Activated T-helper 9 cell treated with anti-CD3 and anti-CD28 coated beads, Interleukin-2, amount 50 U/mL, for 16 hours (primary cell): ENCODE measurements at places on chromosomes 4 and X.

- DNase-seq = no peak
Measured at GRCh38 chrX:93319609-93320008, 353.8 kb downstream of the NAP1L3 start.

DNA sequence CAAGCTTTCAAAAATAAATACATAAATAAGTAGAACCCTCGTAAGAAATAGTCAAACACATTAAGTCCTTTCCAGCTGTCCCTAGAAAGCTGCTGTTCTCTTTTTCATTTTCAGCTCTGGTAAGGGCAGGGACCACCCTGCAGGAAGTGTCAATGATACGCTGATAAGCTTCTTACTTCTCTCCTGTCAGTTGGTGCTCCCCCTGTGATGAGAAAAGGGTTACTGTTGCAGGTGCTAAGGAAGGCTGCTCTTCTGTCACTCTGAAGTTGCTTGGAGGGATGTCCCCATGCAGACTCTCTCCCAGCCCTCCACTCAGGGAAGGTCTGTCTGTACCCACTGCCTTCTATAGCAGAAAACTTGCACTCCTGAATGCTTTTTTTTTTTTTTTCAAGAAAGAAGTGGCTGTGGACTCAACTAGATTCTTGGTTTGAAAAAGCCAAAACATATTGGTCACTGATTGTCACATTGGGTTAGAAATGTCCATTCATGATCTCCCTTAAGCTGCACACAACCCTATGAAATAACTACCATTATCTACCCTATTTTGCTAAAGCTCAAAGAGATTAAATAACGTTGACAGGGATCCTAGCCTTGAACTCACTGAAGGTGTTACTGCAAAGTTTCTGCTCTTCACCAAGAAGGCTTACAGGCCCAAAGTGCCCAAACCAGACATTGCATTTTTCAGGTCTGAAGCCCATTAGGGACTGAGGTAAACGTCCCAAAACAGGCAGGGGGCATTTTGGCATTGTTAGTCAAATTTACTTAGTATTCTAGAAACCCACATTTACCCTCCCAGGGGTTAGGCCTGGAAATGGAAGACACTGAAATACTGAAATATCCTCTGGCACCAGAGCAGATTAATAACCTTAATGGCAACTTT is 1.2 kb downstream of the CXCL3 start:
- DNase-seq = no peak

DNA sequence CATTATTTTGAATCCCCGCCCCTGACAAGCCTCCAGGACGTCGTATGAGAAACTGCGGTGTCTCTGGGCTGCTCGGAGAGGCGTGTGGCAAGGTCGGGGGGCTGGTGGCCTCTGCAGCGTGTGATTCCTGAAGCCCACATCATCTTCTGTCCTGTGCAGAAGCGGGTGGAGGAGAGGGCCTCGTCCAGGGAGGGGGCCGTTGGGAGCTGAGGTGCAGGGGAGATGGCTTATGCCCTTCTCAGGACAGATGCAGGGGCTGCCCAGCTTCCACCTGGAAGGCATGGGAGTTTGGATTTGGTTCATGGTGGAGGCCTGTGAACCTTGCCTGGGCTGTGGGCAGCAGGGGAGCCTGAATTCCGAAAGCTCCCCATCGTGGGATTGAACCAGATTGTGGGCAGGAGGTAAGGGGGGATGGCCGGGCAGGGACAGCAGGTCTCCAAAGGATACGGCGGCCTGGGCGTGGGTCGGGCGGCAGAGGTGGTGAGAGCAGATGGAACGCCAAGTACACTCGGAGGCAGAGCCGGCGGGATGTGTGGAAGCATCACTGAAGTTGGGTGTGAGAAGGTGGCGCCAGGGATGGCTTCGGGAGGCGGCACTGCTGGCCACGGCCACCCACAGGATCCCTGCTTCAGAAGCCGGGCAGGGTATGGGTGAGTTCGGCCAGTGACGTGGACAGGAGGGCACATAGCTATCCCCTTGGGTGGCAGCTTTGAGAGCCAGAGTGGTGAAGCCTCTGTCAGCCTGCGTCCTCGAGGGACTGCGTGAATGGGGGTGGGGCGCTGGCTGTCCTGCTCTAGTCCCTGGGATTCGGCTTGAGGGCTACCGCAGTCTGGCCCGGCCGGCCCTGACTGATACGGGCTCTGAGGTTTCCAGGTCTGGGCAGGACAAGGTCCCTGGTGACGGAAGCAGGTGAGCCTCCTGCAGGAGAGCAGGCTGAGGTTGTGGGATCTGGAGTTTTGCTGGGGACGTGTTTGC is 76.3 kb upstream of the ADRA2C start:
- no peak for DNase-seq

DNA sequence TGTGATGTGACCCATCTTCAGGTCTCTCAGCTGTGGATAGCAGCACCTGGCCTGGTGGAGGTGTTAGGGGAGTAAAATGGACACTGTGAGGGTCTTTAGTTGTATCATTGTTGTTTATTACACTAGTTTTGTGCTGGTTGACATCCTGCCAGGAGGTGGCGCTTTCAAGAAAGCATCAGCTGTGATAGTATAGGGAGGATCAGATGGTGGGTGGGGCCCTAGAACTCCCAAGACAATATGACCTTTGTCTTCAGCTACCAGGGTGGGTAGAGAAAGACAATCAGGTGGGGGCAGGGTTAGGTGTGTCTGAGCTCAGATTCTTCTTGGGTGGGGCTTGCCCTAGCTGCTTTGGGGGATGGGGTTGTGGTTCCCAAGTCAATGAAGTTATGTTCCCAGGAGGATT is 162.8 kb downstream of the PPP1R2C start:
- no peak for DNase-seq

DNA sequence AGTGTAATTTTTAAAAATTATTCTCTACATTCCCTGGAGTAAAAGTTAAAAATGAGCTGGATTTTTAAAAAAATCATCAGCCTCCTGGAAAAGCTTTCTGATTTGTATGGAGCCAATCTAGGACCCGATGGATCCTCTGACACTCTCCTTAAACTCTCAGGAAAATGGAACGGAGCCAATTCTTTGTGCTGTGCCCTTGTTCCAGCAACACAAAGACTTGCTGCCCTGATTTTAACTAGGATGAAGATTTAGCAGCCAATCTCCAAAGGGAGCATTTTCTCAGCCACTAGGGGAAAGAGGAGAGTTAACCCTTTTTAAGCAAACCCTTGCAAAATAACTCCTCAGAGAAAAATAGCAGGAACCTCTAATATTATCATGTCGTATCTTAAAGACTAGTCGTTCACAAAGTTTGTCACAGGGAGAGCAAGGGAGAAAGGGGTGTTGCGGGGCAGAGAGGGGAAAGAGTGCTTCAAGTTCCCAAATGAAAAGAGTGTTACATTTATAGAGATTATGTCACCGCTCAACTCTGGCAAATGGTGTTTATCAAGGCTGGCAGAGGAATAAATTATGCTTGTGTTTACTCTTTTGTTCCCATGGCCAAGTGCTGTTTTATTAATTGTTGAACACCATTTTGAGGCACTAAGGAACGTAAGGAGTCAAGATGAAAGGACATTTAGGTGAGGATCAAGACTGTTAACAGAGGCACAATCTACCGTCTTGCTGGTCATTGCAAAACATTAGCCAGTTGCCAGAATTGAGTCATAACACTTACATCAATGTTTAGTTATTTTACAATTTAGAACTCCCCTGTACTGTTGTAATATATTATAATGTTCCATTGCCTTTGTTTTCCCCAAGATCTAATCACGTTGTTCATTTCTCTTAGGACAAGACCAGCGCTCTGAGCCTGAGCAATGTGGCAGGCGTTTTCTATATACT is 250.7 kb downstream of the THOC2 start:
- no peak for DNase-seq

DNA sequence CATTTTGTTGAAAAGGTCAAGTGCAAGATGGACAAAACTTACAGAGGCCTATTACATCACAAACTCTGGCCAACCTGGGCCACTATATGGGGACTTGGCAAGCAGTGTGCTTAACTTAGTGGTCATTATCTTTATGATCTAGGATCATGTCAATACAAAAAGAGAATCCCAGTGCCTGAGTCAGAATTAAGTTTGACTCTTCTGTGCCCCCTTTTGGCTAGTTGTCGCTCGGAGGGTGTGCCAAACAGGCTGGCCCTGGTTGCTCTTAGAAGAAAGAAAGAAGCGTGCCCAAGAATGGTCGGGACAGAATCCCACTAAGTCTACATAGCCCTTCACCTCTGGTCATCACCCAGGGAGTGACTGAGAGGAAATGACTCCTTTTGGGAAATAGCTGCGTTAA is 100.1 kb downstream of the EIF4E start:
- no peak for DNase-seq

GRCh38 chrX:144327495-144327894 is 443.6 kb downstream of the UBE2NL start:
- DNase-seq = no peak
